Activated gamma-delta T cell treated with Interleukin-2 at 50 U/mL for 16 hours (primary cell): ENCODE measurements at places on chromosomes 11 and 22.

GRCh38 chr11:3996651-3997050 is 97.9 kb upstream of the RRM1 start:
- no peak for DNase-seq

GRCh38 chr22:23913306-23913660 is 19.1 kb downstream of the MIF start:
- no peak for DNase-seq

- DNase-seq: no peak
Measured at GRCh38 chr11:11421509-11421908, 68.5 kb upstream of the CSNK2A3 start.

GRCh38 chr11:45091563-45092403 is 54.7 kb upstream of the PRDM11 start:
- no peak for DNase-seq

- no peak for DNase-seq
Measured at GRCh38 chr22:23236440-23237184, 56.3 kb downstream of the BCR start.

DNA sequence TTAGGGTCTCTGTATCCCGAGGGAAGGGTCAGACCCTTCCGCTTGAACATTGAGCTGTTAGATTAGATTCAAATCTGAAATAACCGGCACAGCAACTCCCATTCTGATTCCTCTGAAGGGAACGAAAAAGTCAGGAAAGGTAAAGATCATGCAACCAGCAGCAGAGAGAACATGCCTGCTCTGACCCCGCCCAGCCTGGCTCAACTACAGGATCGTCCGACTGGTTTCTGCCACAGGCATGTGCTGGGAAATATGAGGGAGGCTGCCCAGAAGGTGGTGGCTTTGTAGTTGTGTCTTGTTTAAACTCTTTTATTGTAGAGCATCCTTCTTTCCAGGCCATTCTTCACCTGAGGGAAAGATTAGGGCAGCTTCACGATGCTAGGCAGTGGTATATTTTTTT is 5.0 kb upstream of the MTNR1B start:
- no peak for DNase-seq

GRCh38 chr11:44889266-44889665 is 61.4 kb downstream of the TP53I11 start:
- DNase-seq: no peak

DNA sequence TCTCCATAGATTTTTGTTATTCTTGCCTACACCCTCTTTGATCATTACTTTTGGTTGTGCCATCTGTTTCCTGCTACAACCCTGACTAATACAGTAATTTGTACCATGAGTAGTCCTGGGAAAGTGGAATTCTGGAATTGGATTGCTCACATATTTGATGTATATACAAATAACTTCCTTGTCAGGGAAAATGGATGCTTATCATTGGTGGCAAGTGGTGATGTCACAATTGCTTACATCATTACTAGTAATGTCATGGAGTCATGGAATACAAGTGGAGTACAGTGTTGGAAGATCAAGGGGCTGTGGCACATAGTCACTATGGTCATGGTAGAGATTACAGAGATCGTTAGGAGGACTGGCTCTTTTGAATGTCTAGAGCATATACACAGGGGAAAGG is 24.4 kb downstream of the AASDHPPT start:
- no peak for DNase-seq

- DNase-seq: no peak
Measured at GRCh38 chr11:69145050-69145380, 10.7 kb upstream of the SMIM38 start.

DNA sequence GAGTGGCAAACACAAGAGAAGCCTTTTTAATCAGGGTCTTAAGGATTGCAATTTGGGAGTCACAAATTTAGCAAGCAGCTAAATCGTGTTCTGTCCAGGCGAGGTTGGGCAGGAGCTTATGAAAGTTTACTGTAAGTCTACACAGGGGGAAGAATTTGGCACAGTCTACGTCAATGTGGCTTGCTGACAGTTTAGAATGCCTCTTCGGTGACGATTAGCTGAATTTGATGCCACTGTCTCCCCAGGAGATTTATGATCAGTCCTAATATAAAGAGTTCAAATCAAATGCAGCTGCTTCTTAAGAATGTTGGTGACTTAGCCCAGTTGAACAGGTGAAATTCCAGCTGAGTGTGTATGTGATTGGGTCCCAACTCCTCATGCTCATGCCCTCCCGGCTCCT is 114.1 kb upstream of the CLPB start:
- no peak for DNase-seq

- no peak for DNase-seq
Measured at GRCh38 chr11:103550811-103551210, 441.6 kb downstream of the DYNC2H1 start.

- DNase-seq: no peak
Measured at GRCh38 chr22:31846161-31847115, 92.6 kb downstream of the DEPDC5 start.

DNA sequence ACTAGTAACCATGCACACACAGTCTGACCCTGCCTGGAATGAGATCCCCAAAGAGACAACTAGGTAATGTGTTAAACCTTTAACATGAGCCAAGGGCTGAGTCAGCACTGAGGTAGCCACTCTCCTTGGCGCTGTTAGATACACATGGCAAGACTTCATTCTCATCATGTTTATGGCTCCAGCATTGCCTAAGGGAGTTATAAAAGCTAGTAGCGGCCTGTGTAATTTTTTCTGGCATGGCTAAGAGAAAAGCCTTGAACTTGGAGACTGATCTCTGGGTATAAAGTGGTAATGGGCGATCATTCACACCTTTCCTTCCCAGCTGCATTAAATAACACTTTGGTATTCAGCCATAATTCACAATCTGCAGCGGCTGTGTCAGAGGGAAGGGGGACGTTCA is 779.7 kb upstream of the LRRC4C start:
- no peak for DNase-seq
